ENCODE measurements at places on chromosomes 4 and X. TPM values are rescaled to one million over a fixed set of nuclear protein-coding genes. Genes with fewer than 3 reads are reported as not detected.

- DNase-seq, result no peak
These were observed 63.4 kb downstream of the DCAF12L1 start for GRCh38 chrX:126489116-126489695.

GRCh38 chr4:126172126-126172525 lies 857.4 kb downstream of the FAT4 start:
- no peak for DNase-seq

DNA sequence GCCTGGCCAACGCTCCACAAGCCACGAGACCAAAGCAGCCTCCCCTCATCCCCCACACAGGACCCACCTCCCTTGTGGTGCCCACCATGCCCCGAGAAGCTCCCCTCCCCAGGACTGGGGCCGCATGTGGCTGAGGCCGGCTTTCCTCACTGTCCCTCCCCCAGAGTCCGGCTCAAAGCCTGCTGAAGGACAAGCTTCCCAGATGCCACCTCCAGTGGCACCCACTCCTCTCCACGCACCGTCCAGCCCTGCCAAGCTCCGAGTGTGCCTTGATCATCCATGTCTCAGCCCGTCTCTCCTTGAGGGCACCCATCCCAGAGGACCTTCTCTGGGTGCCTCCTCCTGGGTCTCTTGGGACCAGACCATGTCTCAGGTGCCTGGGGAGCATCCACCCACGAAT lies 58.8 kb upstream of the MXD4 start:
- DNase-seq, result no peak

GRCh38 chr4:6468376-6468775 lies 4.0 kb downstream of the PPP2R2C start:
- DNase-seq, result no peak

PDHA2 gene
- total RNA-seq, result not detected

DNA sequence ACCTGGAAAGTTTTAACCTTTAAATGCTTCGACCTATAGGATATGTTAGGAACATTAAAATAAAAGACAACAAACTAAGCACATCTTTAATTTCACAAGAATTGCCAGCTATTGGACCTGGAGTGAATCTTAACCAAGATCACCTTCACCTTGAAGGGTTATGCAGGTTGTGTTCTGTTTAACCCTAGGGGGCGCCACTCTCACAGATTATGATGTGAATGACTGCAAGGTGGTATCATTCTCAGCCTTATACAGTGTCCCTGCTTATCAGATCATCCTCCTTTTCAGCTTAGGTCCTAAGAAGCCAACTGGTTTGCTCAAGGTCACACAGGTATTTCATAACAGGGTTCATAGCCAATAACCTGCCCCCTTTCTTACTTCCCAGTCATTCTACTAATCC lies 23.5 kb downstream of the INTS6L start:
- DNase-seq, result peak; percentile 24

- peak; percentile 51 for DNase-seq
These were observed 36.1 kb upstream of the DOCK11 start for GRCh38 chrX:118459494-118459893.

GPRASP2 gene
- total RNA-seq, result 4.0 TPM

LGI2 gene
- not detected for total RNA-seq

PF4V1 gene
- total RNA-seq, result not detected

ETDA gene
- not detected for total RNA-seq

LANCL3 gene
- total RNA-seq, result 0.54 TPM

GRCh38 chr4:62003695-62004094 lies 803.6 kb downstream of the ADGRL3 start:
- no peak for DNase-seq

- DNase-seq, result no peak
These were observed at the start of gene PPP1R3F for GRCh38 chrX:49269767-49270248. Gene PPP1R3F, plus strand, starts transcription at chrX:49269793. Its CDS starts 77 bp downstream, at chrX:49269870.

GRCh38 chrX:130170752-130171445 lies 863 bp upstream of the RAB33A start:
- no peak for DNase-seq

GRCh38 chr4:88719381-88719780 lies 21.8 kb upstream of the NAP1L5 start:
- no peak for DNase-seq

TRIM75 gene
- not detected for total RNA-seq

GRCh38 chr4:6694177-6694901 lies 661 bp downstream of the S100P start:
- no peak for DNase-seq

CABS1 gene
- not detected for total RNA-seq

MID2 gene
- 12.1 TPM for total RNA-seq

- peak; percentile 42 for DNase-seq
These were observed 73.8 kb downstream of the TACR3 start for GRCh38 chr4:103645991-103646390.

GRCh38 chr4:19739101-19739651 lies 512.5 kb upstream of the SLIT2 start:
- peak; percentile 93 for DNase-seq

RP2 gene
- 5.4 TPM for total RNA-seq

GRCh38 chr4:26490111-26490959 lies at the start of gene CCKAR:
Gene CCKAR, minus strand, starts transcription at chr4:26490484. Its CDS starts 217 bp downstream, at chr4:26490267.
- no peak for DNase-seq

GRCh38 chrX:116961872-116962582 lies 499.3 kb upstream of the CT83 start:
- peak; percentile 16 for DNase-seq

DNA sequence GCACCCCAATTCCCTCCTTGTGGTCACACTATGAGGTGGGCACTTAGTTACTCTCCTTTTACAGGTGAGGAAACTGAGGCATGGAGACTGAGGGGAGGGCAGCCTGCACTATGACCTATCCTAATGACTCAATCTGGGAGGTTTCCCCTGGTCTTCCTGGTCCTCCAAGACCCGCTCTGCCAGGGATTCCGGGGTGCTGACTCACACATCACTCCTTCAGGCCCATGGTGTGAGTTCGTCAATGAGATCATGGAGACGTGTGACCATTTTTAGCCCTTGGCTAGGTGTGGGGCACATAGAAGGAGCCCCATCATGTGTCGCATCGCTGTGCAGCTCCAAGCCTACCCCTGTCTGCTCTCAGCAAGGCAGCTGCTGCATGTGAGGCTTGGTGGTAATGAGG lies 32.4 kb upstream of the BCOR start:
- DNase-seq, result peak; percentile 68

DNA sequence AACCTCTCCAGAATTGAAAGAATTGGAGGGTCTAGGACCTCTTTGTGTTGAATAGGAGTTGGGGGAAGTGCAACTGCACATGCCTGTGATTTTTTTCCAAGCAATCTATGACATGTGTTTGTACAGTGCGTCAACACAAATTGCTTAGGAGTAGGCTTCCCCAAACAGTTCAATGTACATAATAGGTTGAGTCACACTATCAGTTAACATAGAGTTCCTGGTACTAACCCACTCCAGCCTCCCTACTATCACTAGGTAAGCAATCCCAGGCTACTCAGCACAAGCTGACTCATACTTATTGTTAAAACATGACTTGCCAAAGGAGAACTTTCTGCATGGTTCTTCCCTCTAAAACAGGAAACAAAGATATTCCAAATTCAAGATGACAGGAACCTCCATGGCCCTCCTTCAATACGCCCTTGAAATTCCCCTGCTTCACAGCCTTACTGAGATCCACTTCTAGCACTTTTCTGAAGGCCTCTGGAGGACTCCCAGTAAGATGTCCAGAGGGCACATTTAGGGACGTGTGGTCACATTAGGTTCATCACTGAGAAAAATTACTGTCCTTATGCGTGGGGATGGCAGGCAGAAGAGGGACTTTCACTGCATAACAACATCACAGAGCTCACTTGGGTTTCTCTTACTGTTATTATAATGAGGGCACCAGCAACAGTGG lies 8.4 kb upstream of the VSIG1 start:
- DNase-seq, result peak; percentile 80

DNA sequence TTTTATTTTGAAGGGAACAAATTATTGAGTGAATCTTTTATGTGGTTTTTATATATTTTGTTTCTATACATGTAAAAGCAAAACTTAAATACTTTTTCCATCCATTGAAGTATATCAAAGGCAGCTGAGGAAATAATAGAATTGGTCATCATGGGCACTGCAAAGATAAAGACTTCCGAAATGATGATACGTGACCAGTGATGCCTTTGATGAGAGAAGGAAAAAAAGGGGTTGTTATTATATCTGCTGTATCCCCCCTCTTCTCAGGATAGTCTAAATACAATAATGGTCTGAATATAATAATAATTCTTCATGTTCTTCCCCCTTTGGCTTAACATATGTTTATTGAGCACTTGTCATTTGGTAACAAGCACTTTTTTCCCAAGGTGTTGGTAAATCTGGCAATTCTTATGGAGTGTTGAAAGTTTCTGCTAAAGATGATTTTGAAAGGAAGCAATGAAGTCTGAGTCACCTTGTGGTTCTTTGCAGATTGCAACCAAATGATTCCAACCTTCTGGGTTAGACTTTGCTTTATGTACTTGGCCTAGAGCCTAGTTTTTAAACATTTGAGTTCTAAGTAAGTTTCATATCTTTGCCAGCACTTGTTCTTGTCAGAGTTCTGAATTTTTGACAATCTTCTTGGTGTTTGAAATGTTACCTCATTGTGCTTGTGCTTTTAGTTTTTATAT lies 60.8 kb downstream of the USP9X start:
- DNase-seq, result peak; percentile 93

LAMTOR3 gene
- total RNA-seq, result 33.5 TPM

- peak; percentile 40 for DNase-seq
These were observed 57.3 kb upstream of the BCOR start for GRCh38 chrX:40154853-40155588.

- DNase-seq, result no peak
These were observed 7.6 kb downstream of the CXCL13 start for GRCh38 chr4:77613267-77613666.

GRCh38 chr4:115274545-115274944 lies 161.1 kb upstream of the NDST4 start:
- DNase-seq, result no peak

DNA sequence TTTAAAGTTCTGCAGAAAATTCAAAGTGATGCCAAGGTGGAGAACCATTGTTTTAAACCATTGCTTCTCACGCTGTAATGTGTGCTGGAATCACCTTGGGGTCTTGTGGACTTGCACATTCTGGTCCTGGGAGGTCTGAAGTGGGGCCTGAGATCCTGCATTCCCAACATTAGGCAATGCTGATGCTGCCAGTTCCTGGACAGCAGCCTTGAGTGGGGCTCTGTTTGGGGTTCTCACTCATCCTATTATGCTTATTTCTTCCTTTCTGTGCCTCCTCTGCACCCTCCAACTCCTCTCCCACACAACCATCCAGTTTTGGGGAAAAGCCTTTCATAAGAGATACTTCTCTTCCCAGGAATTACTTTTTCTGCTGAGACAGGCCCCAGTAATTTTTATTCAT lies 44.2 kb upstream of the RASSF6 start:
- DNase-seq, result no peak

- DNase-seq, result peak; percentile 76
These were observed 104.9 kb upstream of the PSAPL1 start for GRCh38 chr4:7539659-7540058.

DNA sequence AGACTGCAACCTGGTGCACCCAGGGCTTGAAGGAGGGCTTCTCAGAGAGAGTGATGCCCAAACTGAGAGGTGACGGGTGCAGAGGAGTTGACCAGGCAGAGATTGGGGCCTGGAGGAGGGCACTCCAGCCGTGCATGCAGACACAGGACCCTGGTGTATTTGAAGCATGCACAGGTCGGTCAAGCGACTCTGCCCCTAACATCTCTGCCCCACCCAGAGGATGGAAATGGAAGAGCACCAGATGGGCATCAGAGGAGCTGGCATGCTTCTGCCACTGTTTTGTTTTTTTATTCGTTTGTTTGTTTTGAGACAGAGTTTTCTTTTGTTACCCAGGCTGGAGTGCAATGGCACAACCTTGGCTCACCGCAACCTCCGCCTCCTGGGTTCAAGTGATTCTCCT lies 320.9 kb downstream of the EVC2 start:
- DNase-seq, result no peak

GRCh38 chrX:155881158-155881993 lies at the start of gene VAMP7:
Gene VAMP7, plus strand, starts transcription at chrX:155881345. Its CDS starts 8,122 bp downstream, at chrX:155889467.
- DNase-seq, result peak; percentile 87

SEPSECS gene
- 9.7 TPM for total RNA-seq

SPANXA2 gene
- not detected for total RNA-seq

TCEAL6 gene
- not detected for total RNA-seq

DNA sequence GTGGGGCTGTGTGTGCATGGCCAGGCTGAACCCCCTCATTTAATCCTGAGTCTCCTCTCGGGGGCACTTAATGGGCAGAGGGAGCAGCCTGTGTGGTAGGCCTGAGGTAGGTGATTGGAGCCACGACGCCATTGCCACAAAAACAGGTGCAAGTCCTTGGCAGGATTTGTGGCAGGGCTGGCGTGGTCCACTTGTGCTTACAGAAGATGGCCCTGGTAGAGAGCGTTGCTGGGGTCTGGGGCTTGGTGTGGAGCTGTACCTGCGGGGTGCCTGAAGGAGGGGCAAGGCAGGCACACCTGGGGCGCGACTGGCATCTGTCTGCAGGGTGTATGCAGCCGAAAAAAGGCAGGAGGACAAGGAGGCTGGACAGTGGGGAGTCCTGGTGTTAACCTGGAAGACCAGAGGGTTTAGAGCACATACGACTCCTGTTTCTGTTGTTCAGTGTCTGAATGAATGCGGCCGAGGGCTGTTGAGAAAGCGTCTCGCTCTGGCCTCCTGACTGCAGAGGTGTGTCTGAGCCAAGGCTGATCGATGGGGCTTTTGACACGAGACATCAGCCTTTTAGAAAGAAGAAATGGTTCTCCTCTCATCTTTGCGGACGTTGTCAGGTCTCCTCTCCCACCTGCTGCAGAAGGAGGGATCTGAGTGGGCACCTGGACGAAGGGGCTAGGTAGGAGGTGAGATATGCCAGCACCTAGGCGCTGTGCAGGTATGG lies 52.0 kb downstream of the TBC1D14 start:
- no peak for DNase-seq

- no peak for DNase-seq
These were observed 100.7 kb upstream of the ZDHHC15 start for GRCh38 chrX:75623535-75623934.

ADGRL3 gene
- total RNA-seq, result 3.6 TPM

DNA sequence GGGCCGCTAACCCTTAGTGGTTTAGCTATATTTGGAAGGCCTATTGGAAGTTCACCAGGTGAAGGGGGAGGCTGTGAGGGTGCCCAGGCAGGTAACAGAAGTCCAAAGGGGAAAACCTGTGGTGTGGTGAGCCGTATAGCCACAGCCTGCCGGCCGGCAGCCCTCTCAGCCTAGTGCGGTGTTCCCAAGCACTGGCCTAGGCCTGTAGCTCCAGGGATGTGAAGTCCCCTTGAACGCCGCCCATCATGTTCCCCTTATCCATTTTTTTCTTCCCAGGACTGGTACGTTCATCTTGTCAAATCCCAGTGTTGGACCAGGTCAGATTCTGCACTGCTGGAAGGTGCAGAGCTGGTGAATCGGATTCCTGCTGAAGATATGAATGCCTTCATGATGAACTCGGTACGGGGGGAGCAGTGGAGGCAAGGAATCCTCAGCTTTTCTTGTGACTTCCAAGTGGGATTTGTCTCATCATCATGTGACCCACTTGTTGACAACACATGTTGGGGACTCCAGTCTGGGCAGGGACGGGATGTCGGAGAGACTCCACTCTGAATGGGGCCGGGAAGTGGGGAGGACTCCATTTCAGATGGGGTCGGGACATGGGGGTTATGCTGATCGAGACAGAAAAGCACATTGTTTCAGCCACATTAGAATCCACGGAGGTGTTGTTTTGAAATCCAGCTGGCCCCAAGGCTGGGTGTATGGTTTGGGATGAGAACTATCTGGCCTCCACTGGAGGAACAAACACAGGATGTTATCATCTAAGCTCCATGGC lies 39.2 kb upstream of the MSANTD1 start:
- DNase-seq, result no peak

IQSEC2 gene
- 19.8 TPM for total RNA-seq

All from MCF 10A (cell line).